ENCODE measurements at places on chromosomes 5 and 9.
A peak's percentile ranks its signal among the peaks of the same experiment; 100 is the strongest.

GRCh38 chr9:107043886-107044285 is 180.9 kb downstream of the ZNF462 start:
- no peak for DNase-seq

GRCh38 chr5:43674536-43674935 is 71.6 kb downstream of the NNT start:
- DNase-seq: no peak

DNA sequence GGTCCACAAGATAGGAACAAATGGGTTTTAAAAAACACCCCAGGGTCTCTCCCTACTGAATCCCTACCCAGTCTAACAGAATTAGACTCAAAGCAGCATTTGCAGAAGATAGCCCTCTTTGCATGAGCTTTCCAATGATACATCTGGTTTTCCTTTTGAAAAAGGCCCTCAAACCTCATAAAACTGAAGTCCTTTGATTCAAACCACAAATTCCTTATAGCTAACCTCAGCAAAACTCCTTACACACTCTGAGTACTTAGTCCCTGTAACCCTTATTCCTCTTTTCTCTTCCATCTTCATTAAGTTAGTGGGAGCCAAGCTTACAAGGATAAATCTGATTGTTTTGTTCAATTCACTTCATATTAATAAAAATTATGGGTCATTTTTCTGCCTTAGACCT is 90.5 kb upstream of the TNC start:
- no peak for DNase-seq

DNA sequence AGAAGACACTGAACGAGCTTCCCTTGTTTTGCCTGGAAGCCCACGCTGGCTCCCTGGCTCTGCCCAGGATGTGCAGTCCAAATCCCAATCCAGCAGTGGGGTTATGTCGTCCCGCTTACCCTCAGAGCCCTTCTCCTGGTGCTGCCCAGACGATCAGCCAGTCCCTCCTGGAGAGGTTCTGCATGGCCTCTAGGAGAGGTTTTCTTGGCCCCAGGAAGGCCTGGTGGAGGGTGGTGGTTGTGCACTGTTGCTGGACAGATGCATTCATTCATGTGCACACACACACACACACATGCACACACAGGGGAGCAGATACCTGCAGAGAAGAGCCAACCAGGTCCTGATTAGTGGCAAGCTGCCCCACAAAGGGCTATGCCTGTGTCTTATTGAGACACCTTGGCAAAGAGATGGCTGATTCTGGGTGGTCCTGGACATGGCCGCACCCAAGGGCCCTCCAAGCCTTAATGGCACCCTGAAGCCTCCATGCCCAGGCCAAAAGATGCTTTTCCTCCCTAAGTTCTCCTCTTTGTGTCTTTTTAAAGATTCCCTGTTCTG is 10.5 kb upstream of the OLFM1 start:
- DNase-seq: no peak

DNA sequence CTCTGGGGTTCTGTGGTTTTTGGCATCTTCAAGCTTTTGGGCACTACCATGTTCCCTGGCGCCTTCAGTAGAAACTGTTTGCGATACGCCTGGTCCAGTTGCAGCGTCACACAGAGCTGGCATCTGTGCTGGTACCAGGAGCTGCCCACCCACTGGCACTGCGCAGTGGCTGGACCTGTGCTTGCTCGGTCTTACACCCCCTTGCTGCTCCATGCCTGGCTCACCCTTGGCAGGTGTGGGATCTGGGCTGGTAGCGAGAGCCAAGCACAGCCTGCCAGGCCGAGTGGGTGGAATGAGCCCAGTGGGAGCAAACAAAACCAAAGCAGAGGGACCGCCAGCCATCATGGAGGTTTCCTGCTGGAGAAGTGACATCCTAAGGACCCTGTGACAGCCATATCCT is 170.2 kb upstream of the IRX2 start:
- DNase-seq: no peak

- DNase-seq: no peak
Observed at GRCh38 chr5:86880785-86881492, 263.2 kb downstream of the COX7C start.

GRCh38 chr5:40227931-40228330 is 451.8 kb upstream of the PTGER4 start:
- no peak for DNase-seq

- no peak for DNase-seq
Observed at GRCh38 chr9:36363448-36363847, 36.6 kb downstream of the RNF38 start.

DNA sequence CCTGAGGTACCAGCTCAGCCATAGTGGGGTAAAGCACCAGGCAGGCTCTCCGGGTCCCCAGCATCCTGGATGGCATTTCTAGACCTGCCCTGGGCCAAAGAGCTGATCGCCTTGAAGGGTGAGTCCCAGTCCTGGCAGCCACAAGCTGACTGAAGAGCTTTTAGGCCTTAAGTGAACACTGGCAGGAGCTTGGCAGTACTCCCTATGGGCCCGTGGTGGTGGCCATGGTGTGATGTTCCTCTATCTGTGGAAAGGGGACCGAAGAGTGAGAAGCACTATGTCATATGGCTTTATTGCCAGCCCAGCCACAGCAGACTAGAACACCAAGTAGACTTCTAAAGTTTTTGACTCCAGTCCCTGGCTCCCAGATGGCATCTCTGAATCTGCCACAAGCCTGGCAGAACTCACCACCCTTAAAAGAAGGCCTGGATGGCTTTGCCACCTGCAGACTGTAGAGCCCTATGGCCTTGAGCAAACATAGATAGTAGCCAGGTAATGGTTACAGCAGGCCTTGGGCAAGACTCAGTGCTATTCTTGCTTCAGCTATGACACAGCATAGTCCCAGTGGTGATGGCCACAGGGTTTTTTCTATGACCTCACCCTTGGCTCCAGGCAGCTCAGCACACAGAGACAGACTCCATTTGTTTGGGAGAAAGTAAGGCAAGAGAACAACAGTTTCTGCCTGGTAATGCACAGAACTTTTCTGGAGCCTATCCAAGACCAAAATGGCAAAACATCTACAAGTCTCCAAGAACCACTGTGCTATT is 801.5 kb upstream of the DMAC1 start:
- DNase-seq: no peak

GRCh38 chr5:50727149-50727496 is 60.7 kb downstream of the PARP8 start:
- DNase-seq: peak; percentile 86

DNA sequence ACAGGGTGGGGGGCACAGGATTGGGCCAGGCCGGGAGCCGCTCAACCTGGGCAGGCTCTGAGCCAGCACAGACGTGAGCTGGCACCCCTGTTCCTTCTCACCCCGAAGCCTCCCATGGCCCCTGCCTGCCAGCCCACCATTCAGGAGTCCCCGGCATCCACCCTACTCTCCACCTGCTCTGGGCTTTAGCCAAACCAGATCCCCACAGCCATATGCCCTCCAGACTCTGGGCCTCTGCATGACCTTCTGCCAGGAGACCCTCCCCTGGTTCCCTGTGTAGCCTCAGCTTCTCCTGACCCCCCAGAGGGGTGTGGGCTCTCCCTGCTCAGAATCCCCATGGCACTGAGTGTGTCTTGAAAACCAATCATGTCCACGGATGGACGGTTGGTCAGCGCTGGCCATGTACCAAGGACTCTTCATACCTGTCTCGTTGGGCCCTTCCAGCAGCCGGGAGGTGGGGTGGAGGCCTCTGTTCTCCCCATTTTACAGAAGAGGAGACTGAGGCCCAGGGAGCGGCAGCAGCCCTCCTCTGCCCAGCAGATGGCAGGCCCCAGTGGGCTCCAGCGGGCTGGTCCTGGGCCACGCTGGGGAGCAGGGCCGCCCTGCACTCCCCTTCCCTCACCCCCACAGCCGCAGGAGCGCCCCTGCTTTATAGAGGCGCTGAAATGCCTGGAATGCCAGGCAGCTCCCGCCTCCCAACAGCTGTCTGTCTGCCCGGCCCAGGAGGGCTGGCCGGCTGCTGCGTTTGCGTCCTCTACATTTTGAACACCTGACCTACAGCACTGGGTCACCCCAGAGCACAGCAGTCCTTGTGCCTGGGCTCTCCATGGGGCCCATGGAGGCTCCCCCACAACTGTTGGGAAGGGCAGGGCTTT is 3.5 kb upstream of the MYMK start:
- no peak for DNase-seq

DNA sequence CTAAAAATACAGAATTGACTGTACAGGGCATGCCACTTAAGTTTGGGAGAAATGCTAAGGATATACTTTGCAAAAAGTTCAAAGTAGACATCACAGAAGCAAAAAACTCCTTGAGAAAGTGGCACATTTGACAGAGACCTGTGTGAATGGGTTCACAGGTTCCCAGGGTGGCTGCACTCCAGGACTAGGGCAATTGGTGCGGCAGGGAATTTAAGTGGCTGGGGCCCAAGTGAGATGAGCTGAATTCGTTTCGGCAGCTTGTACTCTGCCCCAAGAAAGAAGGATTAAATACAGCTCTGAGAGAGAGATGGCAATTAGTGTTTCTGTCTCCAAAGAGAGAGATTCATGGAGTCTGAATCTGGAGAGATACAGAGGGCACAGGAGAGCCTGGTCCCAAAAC is 280.1 kb downstream of the FBXL17 start:
- no peak for DNase-seq

DNA sequence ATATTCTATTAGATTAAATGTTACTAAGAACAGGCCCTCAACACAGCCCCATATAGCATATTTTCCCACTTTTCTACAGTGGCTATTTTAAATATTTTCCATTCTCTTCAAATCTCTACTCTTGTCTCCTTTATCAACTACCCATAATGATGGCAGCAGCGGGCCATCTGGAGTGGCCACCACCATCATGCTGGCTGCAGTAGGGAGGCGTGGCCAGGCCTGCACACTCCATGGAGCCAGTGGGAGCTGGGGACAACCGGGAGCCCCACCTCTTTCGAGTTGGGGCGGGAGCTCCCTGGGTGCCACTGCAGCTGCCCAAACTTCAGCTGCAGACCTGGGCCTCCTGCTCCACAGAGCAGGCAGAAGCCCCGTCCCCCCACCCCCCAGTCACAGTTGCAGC is 98.4 kb upstream of the RANBP6 start:
- DNase-seq: no peak

DNA sequence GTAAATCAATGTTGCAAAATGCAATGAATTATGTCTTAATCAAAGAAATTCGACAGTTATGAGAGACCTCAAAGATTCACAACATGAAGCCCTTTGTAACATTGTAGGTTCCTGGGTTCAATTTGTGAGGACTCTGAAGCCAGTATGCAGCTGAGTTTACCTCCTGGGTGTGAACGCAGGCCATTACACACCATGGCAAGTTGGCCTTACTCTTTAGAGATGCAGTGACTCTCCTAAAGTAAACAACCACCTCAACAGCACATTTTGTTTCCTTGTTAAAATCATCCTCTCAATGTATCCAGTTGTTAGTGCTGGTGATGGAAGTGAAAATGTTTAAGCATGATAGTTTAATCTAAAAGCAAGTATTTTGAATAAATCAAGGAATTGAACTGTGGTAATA is 73.8 kb downstream of the JAKMIP2 start:
- no peak for DNase-seq

DNA sequence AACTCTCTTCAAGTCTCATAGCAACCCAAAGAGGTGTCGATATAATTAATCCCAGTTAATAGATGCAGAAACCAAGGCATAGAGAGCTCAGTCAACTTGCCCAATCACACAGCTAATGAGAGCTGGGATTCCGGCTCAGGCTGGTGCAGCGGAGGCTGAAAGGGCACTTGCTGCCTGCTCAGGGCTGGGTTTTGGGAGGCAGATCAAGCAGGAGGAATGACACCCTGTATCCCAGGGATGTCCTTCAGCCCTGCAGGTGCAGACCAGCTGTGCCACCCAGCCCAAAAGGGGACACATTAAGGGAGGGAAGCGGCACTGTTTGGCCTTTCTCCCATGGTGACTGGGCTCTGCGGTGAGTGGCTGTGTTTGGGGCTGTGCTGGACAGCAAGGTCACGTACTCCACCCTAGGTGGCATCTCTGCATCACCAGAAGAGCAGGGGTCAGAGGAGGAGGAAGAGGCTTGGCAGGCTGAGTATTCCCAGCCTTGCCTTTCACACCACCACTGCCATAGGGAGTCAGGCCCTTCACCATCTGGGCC is 124.1 kb downstream of the MVB12B start:
- DNase-seq: no peak

GRCh38 chr5:148792744-148793143 is 33.7 kb upstream of the ADRB2 start:
- no peak for DNase-seq

GRCh38 chr9:87498046-87498810 is 561 bp downstream of the DAPK1 start:
- DNase-seq: no peak

GRCh38 chr5:136522217-136522956 is 157.0 kb upstream of the TRPC7 start:
- DNase-seq: no peak

DNA sequence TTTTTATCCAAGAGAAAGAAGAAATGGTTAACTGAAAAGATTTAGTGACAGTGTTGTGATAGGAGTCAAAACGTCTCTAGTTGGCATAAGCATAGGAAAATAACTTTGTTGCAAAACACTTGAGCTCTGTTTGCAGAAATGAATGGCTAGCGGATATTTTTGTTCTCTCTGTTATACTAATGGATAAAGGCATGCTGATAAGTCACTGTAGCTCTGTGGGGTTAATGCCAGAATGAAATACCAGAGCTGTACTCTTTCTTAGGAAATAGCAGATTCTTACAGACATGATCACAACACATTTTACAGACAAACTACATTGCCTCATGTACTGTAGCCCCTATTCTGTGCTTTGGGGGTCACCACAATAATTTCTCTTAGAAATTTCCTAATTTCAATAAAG is 202.8 kb downstream of the DMRTA1 start:
- DNase-seq: no peak

GRCh38 chr5:73317523-73317922 is 131.1 kb downstream of the FOXD1 start:
- DNase-seq: no peak

GRCh38 chr5:90050103-90050502 is 359.5 kb downstream of the CETN3 start:
- no peak for DNase-seq

GRCh38 chr9:89941875-89942274 is 337.1 kb downstream of the GADD45G start:
- DNase-seq: no peak

DNA sequence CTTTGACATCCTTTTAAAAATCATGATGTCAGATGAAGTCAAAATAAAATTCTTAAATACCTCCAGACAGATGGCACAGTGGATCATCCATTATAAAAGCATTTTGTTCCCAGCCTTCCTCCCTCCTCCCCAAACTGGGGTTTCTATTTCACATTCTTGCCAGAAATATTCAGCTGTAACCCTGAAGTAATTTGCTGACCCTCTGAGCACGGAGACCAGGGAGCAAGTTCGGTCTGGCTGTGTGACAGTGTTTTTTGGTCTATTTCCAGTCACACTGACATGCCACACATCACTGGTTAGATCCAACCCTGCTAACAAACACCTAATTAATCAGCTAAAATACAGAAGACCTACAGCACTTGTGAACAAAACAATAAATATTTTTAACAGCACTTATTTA is 126.2 kb upstream of the DMRT1 start:
- DNase-seq: no peak

DNA sequence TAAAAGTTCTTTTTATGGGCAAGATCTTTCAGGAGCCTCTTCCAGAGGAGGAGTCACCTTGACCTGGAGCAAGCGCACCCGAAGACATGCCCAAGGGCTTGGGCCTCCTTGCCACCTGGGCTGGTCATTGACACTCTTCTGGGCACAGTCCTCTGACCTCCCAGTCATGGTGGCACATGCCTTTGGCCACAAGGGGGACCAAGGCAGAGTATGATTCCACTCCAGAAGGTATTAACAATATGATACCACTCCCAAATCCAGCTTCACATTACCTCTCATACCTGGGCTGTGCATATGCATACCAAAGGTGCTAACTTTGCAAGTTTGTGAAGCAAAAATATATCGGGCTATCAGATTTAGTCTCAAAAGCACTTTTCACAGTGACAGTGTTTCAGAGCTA is 84.6 kb downstream of the MAST4 start:
- DNase-seq: no peak

Data from bone marrow (tissue), 2 donors.